ENCODE measurements at places on chromosomes 6 and 20.

- no peak for DNase-seq
These were observed 12.1 kb upstream of the RAMACL start for GRCh38 chr6:166598441-166599138.

DNA sequence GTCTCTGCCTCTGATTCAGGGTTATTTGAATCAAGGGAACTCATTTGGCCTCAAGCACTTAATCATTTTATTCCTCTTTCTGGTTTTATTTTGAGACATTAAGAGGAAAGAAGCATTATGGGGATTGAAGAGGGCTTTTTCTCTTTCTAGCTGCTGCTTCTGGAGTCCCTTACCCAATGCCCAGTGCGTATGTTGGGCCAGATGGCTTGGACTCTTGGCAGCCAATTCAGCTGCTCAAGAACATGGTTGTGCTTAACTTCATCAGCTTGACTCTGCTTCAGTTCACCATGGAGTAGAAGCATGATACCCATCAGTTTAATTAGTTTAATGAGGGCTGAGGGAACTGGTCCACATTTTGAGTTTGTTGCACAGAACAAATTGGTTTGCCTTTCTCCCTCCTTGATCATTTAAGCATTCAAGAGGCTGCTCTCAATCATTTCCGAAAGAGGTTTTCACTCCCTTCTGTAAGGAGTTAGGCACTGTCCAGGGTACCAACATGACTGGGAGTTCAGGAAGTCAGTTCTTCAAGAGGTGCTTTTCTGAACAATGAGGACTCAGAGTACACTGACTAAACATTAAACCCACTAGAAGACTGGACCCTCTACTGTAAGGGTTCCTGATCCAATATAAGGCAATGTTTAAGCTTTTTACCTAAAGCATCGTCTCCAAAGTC lies 14.6 kb downstream of the PDYN start:
- no peak for DNase-seq

DNA sequence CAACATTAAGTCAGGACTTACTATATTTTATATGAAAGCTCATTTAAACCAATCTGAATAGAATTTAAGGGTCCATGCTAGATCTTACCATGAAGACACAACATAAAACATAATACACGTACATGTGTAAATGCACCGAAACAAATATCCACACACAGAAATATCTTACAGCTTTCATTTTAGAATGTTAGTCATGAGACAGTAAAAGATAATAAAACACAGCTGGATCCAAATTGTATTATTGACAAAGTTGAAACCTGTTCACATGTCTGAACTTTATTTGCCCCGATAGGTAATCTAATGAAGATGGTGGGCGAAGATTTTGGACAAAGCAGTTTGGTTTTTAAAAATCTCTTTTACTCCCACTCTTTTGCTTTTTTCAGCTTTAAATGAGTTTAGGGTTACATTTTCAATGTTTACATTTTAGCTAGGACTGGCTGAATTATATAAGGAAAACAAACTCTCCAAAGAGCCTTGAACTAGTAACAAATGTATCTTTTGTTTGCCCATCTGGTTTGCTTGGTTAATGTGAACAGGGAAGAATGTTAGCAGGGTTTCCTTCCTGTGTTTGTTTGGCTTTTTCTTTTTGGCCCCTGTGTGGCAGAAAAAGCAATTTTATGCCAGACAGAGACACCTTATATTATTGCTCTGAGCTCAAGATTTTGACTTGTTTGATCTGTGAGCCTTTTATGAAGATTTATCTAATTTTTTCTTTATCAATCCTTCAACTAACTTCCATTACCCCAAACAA lies 5.1 kb upstream of the TMEM181 start:
- DNase-seq = no peak

DNA sequence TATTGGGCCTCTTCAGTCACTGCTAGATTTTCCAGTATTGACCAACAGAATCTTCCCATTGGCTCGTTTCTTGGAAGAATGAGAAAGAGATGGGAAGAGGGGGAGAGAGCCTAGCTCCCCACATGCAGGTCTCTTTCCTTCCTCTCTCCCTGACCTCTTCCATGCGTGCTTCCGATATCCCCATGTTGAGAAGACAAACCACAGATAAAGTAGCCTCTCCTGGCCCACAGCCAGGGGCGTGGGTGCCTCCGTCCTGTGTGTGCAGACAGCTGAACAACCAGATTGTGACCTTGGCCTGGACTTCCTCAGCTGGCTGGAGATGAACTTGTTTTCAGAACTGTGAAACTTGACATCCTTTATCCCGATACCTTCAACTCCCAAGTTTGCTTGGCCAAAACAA lies 71.0 kb downstream of the EDN3 start:
- DNase-seq = no peak

- no peak for DNase-seq
These were observed 196.9 kb downstream of the FOXA2 start for GRCh38 chr20:22387452-22387851.

DNA sequence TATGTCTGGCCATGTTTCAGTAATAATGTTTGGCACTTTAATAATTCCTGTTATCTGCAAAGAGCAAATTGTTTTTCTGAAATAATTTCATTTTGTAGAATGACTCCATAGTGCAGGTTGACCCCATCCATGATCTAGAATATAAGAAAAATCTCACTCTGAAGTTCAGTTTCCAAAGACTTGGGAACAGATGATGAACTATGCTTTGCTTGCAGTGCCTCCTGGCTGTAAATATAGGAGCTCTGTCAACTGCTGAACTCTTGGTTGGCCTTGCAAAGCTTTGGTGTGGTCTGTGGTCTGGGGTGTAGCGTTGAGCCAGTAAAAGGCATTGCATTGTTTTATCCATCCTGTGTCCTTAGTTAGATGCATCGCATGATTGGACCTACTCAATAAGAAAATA lies 104.0 kb downstream of the PLCB4 start:
- DNase-seq = no peak

- DNase-seq = no peak
These were observed 15.8 kb downstream of the KLHL32 start for GRCh38 chr6:96940322-96940721.

DNA sequence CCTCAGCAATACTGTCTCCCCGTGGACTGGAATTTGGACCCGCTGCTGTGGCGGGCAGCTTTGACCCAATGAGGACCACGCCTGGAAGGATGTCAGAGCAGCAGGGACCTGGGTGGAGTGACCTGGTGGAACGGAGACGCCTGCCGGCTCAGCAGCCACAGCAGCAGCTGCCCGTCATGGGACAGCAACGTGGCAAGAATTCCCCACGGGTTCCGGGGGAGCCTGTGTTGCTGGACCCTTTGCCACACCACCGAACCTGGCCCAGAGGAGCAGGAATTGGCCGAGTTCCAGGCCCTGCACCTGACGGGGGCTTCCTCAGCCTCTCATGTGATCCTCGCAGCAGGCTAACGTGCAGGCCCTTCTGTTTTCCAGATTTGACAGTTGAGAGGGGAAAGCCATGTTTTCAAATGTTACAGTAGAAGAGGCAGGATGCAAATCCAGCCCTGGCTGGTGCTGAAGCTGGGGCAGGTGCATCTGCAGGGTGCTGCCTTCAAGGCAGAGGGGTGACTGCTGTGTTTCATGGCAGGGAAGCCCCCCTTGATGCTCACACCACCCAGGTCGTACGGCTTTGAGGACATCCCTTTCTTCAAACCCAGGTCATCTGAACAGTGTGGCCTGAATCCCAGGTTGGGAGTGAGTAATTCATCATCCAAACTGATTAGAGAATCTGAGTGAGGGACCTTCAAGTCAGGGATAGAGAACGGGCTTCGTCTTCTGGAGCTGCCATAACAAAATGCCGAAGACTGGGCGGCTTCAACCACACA lies 93.4 kb downstream of the THBS2 start:
- DNase-seq = no peak

DNA sequence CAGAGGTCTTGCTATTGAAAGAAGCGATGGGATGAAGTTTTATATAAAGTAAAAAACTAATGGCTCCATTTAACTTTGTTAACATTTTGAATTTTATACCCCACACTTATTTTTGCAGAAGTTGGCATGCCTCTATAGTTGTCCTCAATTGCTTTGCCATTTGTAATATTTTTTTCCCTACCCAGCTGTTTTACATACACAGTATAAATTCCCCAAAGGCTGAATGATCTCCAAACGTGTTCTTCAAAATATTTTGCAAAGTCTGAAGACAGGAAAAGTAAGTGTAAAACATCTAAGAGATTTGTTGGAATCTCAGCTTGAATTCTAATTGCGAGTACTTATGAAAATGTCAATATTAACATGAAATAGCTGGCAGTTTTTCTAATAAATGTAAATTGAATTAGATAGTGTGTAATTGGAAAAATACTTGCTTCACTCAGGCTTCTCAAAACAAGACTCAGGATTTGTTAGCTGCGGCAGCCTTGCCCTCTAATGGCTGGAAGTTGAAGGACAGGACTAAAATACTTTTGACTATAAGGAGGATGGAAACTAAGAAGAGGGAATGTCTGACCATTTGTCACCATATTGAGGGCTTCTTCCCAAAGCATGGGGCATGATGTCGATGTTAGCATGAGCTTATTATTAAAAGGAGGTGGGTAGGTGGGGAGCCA lies 226.8 kb downstream of the UST start:
- no peak for DNase-seq

GRCh38 chr6:51514748-51515402 lies 572.5 kb downstream of the PKHD1 start:
- no peak for DNase-seq

DNA sequence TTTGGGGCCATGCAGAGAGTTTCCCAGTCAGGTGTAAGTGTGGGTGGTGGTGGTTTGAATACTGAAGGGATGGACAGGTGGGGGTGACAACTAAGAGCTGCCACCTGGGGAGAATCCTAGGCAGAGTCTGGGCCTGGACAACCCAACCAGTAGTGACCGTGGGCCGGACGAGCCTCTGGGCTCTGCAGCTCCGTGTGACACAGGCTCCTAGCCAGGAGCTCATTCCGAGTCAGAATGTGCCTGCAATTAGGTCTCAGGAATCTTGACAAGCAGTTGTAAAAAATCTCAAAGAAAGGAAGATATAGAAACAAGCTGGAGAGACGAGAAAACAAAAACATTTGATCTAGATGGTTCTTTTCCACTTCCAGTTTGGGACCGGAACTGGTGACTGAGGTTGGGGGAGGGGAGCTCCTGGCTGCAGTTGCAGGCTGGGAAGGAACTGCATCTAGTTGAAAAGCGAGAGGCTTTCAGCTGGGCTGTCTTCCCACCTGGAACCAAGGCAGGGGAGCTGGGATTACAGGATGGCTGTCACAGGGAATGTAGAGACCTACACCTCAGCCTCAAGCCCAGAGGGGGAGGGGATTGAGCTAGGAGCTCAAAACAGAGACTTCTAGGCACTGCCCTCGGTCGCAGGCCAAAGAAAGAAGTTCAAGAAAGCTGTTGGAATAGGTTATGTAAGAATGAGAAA lies 156.9 kb downstream of the PAX1 start:
- no peak for DNase-seq

DNA sequence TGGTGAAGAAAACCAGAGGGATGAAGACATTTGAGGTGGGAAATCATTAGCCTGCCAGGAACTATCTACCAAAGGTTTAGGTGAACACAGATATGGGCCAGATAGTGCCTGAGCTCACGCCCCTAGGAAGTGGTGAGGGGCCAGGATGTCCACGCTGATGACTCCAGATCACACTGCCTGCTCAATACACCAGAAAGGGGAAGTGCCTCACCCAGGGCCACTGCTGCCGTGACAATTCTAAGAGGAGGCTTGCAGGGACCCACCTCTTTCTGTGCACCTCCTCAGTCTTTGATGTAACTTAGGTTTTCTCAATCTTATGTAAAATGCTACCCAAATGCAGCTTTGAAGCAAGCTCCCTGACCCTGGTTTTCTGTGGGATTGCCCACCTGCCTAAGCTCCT lies 5.4 kb upstream of the RAB44 start:
- DNase-seq = no peak

DNA sequence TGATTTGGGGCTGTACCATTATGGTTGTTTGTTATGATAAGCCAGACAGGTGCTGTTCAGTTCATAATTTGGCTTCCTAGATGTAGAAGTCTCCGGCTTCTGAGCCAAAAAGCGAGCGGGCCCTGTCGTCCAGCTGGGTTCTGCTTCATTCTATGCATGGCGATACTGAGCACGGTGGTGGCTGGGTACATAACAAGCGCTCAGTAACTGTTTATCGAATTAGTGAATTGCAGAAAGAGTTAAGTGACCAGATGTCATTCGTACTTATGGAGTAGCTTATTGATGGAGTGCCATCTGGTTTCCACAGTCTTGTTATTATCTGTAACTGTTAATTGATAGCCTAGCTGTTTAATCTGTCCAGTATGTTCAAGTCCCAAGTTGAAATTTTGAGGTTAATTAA lies 85.0 kb downstream of the DTD1 start:
- no peak for DNase-seq

DNA sequence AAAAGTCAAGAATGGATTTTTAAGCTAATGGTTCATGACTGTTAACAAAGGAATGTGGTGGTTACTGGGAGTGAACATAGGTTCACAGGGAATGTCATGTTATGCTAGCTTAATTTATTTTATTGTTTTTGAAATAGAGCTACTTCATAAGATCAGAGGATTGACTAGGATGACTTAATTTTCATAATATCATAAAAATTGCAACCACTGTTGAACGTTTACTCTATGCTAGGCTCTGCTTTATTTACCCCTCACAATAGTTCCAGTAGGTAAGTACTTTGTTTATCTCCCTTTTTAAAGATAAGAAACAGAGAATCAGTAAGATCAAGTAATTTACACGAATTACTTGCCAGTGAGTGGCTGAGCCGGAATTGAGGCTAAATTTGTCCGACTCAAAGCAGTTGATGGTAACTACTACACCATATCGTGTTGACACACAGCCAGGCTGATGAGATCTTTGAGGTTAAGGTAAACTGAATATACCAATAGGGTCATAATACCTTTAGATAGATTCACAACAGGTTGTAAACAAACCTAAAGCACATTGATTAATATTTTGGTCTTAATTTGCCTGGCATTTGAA lies 194.6 kb upstream of the CITED2 start:
- DNase-seq = no peak

DNA sequence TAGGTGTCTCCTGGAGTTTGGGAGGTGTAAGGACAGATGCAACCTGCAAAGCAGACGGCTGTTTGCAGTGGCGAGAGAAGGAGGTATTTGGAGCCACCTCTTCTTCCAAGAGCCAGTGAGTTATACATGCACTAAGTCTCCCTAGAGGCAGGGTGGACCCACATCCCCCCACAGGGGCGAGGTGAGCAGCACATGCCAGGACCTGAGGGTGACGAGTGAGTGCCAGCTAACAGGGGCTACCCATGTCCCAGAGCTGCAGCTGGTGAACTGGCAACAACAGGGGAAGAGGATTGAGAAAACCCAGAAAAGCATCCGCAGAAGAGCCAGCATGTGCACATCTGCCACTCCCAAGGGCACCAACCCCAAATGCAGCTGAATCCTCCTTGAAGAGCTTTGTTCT lies 95.1 kb downstream of the CD83 start:
- DNase-seq = no peak

GRCh38 chr20:46900826-46901225 lies 6.2 kb downstream of the EYA2 start:
- no peak for DNase-seq

GRCh38 chr6:109662192-109662591 lies 28.8 kb downstream of the AK9 start:
- DNase-seq = no peak

GRCh38 chr6:138524526-138524925 lies 25.2 kb upstream of the NHSL1 start:
- DNase-seq = no peak

- DNase-seq = no peak
These were observed 163.8 kb upstream of the TAB2 start for GRCh38 chr6:149153693-149154092.

GRCh38 chr20:16514140-16514539 lies 59.1 kb downstream of the KIF16B start:
- DNase-seq = no peak

All from progenitor cell of endocrine pancreas (in vitro differentiated cells).